Fibroblast of skin of left biceps (primary cell): ENCODE measurements at places on chromosomes 12 and 14.

GRCh38 chr14:44820230-44820964, 141.3 kb downstream of the KLHL28 start:
- no peak for DNase-seq

GRCh38 chr12:47280543-47281300, 201.0 kb upstream of the AMIGO2 start:
- no peak for DNase-seq

- DNase-seq, result no peak
These were observed 32.0 kb downstream of the TC2N start for GRCh38 chr14:91835197-91835919.

GRCh38 chr14:96038920-96039632, at the start of gene C14orf132:
Gene C14orf132 (plus strand): TSS chr14:96039362. CDS start chr14:96039501, 139 bp downstream.
- no peak for DNase-seq

DNA sequence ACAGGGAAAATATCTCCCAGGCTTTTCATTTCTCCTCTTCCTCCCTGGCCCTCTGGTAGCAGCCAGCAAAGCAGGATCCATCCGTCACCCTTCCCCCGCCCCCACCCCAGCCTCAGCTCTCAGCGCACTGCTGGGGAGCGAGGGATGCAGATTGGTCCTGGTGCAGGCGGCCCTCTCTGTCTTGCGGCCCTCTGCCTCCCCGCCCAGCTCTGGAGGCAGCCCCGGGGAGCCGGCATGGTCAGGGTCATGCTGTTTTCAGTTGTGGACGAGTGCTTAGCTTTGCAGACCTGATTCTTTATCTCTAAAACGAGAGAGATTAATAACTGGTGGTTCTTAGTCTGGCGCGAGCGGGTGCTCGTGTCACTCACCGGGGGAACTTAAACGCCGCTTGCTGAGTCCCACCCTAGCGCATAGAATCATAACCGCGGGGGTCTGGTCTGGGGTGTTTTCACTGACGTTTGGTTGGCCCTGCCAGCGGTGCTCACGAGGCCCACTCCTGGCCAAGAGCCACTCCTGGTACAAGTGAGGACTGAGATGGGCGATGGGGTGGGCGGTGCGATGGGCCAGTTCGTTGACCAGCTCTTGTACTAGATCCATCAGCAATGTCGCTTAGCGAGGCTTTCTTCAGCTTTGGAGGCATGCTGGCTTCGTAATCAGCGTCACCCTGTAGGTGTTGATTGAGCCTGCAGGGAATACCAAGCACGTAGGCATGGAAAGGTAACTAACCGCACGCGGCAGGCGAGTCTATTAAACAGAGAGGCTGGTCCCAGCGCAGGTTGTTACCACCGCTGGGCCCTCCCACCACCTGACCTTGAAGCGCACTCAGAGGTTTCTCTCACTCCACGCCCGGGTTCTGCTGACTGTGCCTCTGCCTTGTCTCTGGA, 95.2 kb downstream of the TSPAN9 start:
- no peak for DNase-seq

DNA sequence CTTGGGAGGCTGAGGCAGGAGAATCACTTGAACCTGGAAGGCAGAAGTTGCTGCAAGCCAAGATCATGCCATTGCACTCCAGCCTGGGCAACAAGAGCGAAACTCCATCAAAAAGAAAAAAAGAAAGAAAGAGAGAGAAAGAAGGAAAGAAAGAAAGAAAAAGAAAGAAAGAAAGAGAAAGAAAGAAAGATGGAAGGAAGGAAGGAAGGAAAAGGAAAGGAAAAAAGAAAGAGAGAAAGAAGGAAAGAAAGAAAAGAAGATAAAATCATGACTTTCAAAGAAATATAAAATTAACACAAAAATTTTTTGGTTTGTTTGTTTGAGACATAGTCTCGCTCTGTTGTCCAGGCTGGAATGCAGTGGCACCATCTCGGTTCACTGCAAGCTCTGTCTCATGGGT, 22.2 kb upstream of the DAAM1 start:
- no peak for DNase-seq

DNA sequence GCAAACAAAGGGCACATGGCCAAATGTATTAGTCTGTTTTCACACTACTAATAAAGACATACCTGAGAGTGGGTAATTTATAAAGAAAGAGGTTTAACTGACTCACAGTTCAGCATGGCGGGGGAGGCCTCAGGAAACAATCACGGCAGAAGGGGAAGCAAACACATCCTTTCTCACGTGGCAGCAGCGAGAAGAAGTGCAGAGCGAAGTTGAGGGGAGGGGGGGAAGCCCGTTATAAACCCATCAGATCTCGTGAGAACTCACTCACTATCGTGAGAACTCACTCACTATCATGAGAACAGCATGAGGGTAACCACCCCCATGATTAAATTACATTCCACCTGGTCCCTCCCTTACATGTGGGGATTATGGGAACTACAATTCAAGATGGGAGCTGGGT, 66.1 kb downstream of the ST8SIA1 start:
- no peak for DNase-seq

GRCh38 chr12:115001571-115002180, 317.7 kb upstream of the TBX3 start:
- no peak for DNase-seq

GRCh38 chr14:55624913-55625312, 44.9 kb downstream of the KTN1 start:
- no peak for DNase-seq

GRCh38 chr12:124581307-124582107, 14.1 kb upstream of the NCOR2 start:
- DNase-seq, result no peak

DNA sequence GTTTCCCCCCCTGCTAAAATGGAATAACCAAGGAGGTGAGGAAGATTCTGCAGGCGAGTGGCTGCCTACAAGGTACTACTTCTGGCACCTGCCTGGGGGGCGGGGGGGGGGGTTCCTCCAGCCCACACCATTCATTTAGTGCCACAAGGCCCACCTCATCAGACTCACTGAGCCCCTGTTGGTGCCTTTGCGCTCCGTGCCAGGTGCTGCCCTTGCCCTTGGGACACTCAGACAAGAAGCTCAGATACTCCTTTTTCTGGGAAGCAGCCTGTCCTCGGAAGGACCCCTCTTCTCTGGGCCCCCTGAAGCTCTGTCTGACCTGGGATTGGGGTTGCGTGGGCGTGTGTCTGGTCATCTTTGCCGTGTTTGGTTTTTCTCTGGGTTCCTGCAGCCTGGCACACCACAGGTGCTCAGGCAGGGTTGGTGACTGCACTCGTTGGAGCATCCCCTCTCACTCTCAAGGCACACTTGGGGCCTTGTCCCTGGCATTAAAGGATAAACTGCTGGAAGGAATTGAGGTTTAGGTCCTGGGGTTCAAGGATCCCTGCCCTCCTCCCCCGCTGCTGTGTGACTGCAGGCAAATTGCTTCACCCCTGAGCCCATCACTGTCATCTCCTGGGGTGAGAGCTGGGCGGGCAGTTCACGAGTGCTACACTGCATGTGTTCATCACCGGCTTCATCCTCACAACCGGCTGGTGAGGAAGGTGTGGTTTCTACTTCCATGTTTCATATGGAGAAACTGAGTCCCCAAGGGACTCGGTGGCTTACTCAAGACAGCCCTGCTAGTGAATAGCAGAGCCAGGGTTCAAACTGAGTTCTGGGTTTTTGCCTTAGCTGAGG, 16.9 kb downstream of the FAM222A start:
- DNase-seq, result no peak
